ENCODE measurements at places on chromosomes 7 and 10.

DNA sequence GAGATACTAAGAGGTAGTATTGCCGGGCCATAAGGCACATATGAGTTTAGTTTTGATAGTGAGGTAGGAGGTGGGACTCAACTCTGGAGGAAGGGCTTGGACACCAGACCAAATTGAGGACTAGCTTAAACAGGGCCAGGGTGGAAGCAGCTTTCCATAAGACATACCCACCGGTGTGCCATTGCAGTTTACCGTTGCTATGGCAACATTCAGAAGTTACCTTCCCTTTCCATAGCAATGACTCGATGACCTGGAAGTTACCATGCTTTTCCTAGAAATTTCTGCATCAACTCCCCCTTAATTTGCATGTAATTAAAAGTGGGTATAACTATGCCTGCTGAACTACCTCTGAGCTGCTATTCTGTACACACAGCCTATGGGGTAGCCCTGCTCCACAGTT, 10.9 kb upstream of the SNX10 start:
- DNase-seq = no peak

- no peak for DNase-seq
Observed at GRCh38 chr7:30468041-30468440, 10.5 kb downstream of the NOD1 start.

- no peak for DNase-seq
Observed at GRCh38 chr10:60798031-60798430, 19.8 kb downstream of the CDK1 start.

- DNase-seq = no peak
Observed at GRCh38 chr10:24722131-24722675, 1.5 kb downstream of the ARHGAP21 start.

GRCh38 chr10:86857128-86857721, 100.2 kb downstream of the MMRN2 start:
- no peak for DNase-seq

DNA sequence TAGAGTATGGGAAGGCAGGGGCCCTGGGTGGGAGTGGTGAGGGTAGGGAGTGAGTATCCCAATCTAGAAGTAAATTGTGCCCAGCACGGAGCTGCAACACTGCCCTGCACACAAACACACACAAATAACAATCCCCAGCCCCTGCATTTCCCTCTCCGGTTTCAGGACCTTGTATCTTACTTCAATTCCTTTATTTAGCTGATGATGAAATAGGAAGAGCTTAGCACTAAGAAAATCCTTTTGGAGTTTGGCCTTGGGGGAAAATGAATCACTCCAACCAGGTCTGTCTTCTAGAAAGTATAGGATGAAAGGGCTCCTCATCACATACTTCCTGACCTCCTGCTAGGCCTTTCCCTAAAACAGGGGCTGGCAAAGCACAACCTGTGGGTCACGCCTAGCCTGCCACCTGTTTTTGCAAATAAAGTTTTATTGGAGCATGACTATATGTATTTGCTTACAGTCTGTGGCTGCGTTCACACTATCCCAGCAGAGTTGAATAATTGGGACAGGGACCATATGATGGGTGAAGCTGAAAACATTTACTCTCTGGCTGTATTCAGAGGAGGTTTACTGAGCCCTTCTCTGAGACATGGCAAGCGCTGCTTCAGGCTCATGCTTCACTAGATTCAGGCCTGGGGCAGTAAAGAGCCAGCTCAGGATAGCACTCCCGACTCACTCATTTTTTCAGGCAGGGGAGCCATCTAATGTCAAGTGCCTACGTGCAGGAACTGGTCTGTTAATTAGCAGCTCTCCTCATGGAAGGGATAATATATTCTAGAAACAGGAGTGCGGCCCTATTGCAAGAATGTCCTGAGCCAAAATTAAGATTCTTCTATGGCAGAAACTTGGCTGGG, 111.0 kb downstream of the EGFR start:
- DNase-seq = no peak

DNA sequence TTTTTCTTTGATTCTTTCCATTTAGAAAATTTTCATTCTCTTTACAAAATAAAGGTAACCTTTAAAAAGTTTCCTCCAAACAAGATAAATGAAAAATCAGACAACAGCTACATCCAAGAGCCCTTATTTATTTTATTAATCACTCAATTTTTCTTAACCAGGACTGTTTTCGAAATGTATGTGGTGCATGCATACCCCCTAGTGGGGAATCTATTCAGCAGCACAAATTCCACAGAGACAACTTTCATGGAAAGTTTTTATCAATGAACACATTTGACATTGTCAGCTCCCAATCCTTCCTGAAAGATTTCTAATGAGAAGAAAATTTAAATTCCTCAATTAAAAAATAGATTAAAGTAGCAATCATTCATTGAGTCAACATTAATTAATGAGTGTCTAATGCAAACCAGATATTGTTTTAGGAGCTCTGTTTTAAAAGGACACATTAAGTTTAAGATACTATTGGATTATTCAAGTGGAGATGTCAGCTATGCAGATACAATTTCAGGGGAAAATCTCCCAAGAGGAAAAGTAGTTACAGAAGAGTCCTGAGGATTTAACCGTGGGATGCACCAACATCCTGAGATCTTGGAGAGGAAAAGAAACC, 5.2 kb upstream of the HTR7 start:
- no peak for DNase-seq

DNA sequence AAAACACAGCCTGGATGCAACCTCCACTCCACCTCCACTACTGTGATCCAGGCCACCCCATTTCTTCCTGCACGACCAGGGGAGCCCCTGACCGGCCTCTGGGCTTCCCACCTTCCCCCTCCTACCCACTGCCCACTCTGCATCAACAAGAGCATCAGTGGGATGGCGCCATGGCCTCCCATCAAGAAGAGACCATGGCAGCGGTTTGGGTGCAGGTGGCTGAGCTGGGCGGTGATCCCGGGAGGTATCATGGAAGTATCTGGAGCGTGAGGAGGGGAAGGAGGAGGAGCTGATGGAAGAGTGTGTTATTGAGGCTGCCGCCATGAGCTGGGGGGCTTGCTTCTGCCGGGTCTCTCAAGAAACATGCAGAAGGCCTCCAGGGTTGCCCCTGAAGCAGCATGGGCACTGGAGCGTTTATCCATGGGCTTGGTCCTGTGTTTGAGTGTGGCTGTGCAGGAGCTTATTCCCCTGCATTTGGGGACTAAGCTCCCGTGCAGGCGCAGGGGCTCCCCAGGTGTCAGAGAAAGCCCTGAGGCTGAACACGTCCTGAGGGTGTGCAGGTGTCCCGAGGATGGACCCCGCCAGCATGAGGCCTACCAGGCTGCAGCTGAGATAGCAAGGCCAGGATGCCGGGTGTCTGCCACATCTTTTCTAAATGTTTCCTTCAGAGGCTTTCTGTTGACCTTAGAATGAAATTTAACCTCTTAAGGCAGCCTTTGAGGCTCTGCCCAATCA, 99.2 kb upstream of the PCBD1 start:
- DNase-seq = no peak

- no peak for DNase-seq
Observed at GRCh38 chr7:51101111-51101757, 215.4 kb downstream of the COBL start.

DNA sequence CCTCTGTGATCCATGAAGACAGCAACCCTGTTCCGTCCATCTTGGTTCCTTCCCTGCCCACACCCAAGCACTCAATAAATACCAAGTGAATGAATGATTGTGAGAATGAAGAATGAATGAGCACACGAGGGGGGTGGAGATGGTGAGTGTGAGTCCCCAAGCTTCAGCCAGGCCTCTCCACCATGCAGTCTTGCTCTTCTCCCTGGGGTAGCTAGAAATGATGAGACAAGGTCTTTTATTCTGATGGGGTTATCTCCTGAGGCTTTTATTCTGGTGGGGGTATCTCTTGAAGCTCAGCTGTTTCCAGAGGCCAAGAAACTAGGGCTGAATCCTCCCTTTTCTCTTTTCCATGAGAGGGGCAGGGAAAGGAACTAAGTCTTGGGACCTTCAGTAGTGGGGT, 57.0 kb downstream of the ELFN1 start:
- no peak for DNase-seq

DNA sequence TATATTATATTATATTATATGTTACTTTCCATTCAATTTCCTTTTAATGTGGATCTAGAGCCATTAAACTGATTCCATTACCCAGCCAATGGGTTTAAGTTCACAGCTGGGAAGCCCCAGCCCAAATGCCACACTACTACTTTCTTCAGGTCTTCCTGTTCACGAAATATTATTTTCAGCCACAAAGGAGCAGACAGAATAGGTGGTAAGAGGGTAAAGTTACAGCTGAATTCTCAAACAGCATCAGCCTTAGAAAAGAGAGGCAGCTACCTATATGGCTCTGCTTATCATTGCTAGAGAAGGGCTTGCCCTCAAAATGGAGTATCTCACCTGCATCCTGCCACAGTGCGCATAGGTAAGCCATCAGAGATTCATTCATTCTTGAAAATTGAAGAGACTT, 128.3 kb downstream of the ITGA8 start:
- DNase-seq = no peak

DNA sequence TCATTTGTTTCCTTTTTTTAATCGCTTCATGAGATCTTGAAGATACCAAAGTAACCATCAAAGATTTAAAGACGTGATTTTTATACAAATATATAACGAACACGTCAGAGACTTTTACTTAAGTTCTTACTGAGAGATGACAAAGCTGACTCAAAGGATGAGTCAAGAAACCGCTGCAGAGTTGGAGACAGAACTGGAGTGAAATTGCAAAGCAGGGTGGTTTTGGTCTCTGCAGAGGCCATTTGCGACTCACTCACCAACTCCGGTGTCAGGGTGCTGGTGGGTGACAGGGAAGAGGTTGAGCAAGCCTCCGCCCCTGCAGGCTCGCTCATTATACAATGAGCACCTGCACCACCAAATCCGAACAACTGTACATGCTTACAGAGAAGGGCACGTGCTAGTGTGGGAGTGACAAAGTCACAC, 75.2 kb downstream of the DNAJB6 start:
- peak; percentile 39 for DNase-seq

DNA sequence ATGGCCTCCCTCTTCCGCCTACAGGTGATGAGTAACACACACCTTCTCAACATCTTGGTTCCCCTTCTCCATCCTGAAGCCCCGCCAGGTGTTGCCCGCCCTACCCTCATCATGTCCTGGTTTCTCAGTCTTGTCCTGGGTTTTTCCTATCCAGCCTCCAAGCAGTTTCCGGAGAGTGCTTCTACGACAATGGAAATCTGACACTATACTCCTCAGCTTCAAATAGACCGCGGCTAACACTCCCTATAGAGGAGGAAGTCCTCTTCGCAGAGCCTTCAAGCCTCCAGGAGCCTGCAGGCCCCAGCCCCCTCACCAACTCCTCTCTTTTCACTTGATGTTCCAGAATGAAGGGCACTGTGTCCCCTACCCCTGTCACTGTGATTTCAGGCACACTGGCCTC, 147.4 kb downstream of the PRPF18 start:
- no peak for DNase-seq

DNA sequence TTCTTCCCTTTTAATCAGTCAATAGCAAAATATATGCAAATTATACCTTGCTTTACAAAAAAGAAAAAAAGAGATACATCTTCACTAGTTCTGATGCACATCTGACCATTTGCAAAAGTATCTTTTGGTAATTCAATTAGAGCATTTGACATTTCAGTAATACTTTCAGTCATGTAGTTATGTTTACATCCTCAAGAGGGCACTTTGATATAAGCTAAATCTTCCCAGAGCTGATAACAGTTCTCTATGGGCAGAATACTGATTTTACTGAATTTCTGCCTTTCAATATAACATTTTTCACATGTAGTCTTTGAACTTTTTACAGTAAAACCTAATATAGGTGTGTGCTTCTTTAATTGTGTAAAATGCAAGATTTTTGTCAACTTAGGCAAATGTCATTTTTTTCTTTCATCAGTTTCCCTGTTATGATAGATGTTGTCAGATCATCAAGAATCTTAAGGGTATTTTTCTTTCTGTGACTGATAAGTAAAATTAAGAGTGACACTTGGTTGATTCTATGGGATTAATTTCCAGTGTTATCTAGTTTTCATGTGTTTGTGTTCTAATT, 703.5 kb upstream of the SEMA3D start:
- no peak for DNase-seq

- DNase-seq = no peak
Observed at GRCh38 chr7:34523226-34523918, 134.6 kb upstream of the NPSR1 start.
